NCI-H2029 treated with DMSO at 0.1 percent for 48 hours (cell line): ENCODE measurements at places on chromosomes 2 and 18.

DNA sequence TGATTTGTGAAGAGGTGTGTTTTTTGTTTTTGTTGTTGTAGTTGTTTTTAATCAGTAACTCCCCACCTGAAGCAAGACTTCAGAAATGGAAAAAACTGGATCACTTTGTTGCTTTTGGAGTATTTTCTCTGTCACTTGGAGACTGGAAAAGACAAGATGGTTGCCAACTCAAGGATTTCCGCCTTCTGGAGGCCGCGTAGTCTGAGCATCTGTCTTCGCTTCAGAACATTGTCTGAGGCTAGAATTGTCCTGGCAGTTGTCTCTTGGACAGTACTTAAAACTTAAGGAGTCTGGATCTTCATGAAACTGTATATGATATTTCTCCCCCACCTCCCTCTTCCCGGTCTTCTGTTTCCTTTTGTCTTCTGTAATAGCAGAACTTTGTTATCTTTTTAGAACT, 67.7 kb downstream of the ARHGAP28 start:
- DNase-seq, result no peak

DNA sequence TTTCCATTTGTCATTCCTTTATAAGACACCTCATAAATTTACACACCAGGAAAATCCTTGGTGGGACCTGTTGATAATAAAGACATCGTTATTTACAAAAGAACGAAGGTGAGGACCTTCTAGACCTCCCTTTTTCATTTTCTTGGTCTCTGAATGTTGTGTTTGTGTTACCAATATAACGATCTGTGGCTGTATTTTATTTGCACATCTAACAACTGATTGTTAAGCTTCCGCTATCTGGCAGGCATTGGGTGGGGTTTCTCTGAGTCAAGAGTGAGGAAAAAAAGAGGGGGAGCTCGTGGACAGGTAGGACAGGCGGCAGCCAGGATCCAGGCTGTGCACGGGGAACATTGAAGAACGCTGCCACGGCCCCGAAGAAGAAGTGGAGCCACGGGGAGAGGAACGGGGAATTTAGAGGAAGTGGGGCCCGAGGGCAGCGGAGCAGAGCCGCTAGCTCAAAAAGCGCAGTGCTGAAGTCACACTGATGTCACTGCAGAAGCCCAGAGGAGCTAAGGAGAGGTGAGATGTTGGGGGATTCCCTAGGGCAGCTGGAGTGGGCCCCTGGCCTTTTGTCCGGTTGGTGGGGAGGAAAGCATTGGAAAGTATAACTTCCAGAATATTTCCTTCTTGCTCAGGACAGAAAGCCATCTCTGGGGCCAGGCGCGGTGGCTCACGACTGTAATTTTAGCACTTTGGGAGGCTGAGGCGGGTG, 20.9 kb upstream of the DNMT3A start:
- DNase-seq, result no peak

- DNase-seq, result no peak
Measured at GRCh38 chr2:227367427-227367795, 11.7 kb downstream of the TM4SF20 start.

GRCh38 chr2:217836901-217837491, 165.8 kb downstream of the TNS1 start:
- no peak for DNase-seq
